ENCODE measurements at places on chromosomes 5 and 9. TPM values are rescaled to one million over a fixed set of nuclear protein-coding genes. Genes with fewer than 3 reads are reported as not detected.

Gene LCN15
- polyA plus RNA-seq: not detected

Gene GKAP1
- 5.1 TPM for polyA plus RNA-seq

Gene CEP72
- 4.2 TPM for polyA plus RNA-seq

Gene EQTN
- polyA plus RNA-seq: not detected

Gene BTNL3
- not detected for polyA plus RNA-seq

Gene NIPSNAP3A
- polyA plus RNA-seq: 21.8 TPM

Gene GPR151
- polyA plus RNA-seq: not detected

Gene CTXN3
- not detected for polyA plus RNA-seq

Gene ANKRD34B
- not detected for polyA plus RNA-seq

Gene SNCB
- polyA plus RNA-seq: not detected

Gene ST8SIA4
- 17.5 TPM for polyA plus RNA-seq

Gene WDR31
- 0.22 TPM for polyA plus RNA-seq

DNA sequence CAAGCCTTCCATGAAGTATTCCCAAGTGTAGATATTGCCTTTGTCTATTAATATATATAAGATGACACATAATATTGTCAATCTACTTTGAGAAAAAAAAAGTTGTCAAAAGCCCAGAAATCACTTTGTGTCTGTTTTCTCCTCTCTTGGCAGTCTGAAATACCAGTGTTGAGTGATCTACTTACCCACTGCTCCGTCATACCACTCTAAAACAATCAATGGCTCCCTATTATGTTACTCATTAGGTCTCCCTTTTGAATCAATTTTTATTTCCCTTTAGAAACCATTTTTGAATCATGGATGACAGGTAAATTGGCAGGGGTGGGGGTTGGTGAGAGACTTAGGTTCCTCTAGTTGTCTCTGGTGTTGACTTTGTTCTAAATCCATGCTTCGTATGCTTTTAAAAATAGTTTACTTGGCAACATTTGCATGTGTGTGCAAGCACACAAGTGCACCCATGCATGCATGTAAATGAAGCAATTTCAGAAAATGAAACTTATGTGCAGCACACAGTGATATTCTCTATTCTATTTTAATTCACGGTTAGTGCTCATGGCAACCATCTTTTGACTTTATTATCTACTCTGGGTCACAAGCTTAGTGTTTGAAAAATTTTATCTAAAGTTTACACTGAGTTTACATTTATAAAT, 378.9 kb downstream of the RAB3C start:
- H3K4me3 ChIP-seq: no peak overlapping the region
- H3K36me3 ChIP-seq: no peaks in the 10 kb centered on the region
- DNase-seq: no peak
- no peaks in the 10 kb centered on the region for H3K27me3 ChIP-seq

- no peak overlapping the region for H3K4me3 ChIP-seq
- no peaks in the 10 kb centered on the region for H3K36me3 ChIP-seq
- no peaks in the 10 kb centered on the region for H3K27me3 ChIP-seq
- no peak for DNase-seq
- H3K4me1 ChIP-seq: no peaks in the 10 kb centered on the region
These were observed 7.7 kb upstream of the MAP3K1 start for GRCh38 chr5:56807679-56808078.

DNA sequence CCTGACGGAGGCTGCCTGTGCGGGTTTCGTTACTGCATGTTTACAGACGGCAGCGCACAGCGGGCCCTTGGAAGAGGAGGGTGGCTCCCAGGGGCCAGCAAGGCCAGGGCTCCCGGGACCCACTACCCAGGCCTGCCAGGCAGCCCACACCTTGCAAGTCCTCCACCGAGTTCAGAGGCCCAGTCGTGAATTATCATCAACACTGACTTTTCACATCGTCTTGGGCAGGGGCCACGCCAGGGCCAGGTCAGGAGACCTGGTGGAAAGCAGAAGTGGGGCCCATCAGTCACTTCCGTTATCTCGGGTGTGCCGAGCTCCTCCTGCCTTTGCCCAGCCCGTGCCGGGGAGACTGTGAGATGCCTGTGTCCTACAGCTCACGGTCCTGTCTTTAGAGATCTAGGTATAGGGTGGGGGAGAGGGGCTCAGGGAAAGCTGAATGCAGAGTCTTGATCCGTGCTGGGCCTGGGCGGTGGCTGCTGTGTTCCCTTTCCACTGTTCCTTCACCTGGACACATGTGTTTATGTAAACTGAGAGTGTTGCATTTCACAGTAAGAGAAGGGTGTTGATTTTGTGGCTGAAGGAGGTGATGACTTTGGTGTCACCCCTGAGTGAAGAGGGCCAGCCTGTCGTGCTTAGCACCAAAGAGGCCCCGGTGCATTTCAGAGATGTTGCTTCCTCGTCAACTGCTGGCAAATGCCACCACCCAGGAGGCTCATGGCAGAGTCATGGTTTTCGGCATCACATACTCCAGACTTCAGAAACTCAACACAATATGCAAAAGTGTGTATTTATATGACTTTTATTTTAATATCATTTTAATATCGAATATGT, 175.2 kb downstream of the GAPVD1 start:
- no peaks in the 10 kb centered on the region for H3K36me3 ChIP-seq
- H3K4me1 ChIP-seq: no peaks in the 10 kb centered on the region
- H3K27me3 ChIP-seq: no peaks in the 10 kb centered on the region
- DNase-seq: no peak
- no peak overlapping the region for H3K4me3 ChIP-seq
- H3K27ac ChIP-seq: no peak overlapping the region

- H3K4me1 ChIP-seq: no peaks in the 10 kb centered on the region
- no peak overlapping the region for H3K4me3 ChIP-seq
- H3K27ac ChIP-seq: no peak overlapping the region
- no peaks in the 10 kb centered on the region for H3K27me3 ChIP-seq
These were observed 68.6 kb downstream of the GDNF start for GRCh38 chr5:37771203-37771611.

- DNase-seq: no peak
- no peaks in the 10 kb centered on the region for H3K36me3 ChIP-seq
- H3K27ac ChIP-seq: no peak overlapping the region
- no peak overlapping the region for H3K4me3 ChIP-seq
- no peaks in the 10 kb centered on the region for H3K27me3 ChIP-seq
- peaks cover 6% of the 10 kb centered on the region for H3K4me1 ChIP-seq
These were observed 50.3 kb downstream of the ALG2 start for GRCh38 chr9:99171225-99172123.

- no peak overlapping the region for H3K27ac ChIP-seq
- DNase-seq: no peak
- H3K4me3 ChIP-seq: no peak overlapping the region
- no peaks in the 10 kb centered on the region for H3K27me3 ChIP-seq
- H3K36me3 ChIP-seq: no peaks in the 10 kb centered on the region
- no peaks in the 10 kb centered on the region for H3K4me1 ChIP-seq
These were observed 15.7 kb upstream of the GSN start for GRCh38 chr9:121252104-121252851.

GRCh38 chr5:144370273-144370672, 199.6 kb downstream of the KCTD16 start:
- H3K27me3 ChIP-seq: no peaks in the 10 kb centered on the region
- H3K4me1 ChIP-seq: no peaks in the 10 kb centered on the region
- H3K27ac ChIP-seq: no peak overlapping the region
- DNase-seq: no peak

- no peaks in the 10 kb centered on the region for H3K36me3 ChIP-seq
- no peak overlapping the region for H3K27ac ChIP-seq
- H3K27me3 ChIP-seq: no peaks in the 10 kb centered on the region
- DNase-seq: no peak
These were observed 297.1 kb downstream of the HCN1 start for GRCh38 chr5:45399041-45399440.

GRCh38 chr9:23522952-23523351, 303.1 kb downstream of the ELAVL2 start:
- no peaks in the 10 kb centered on the region for H3K27me3 ChIP-seq
- DNase-seq: no peak
- H3K4me3 ChIP-seq: no peak overlapping the region
- H3K36me3 ChIP-seq: no peaks in the 10 kb centered on the region
- H3K27ac ChIP-seq: no peak overlapping the region

DNA sequence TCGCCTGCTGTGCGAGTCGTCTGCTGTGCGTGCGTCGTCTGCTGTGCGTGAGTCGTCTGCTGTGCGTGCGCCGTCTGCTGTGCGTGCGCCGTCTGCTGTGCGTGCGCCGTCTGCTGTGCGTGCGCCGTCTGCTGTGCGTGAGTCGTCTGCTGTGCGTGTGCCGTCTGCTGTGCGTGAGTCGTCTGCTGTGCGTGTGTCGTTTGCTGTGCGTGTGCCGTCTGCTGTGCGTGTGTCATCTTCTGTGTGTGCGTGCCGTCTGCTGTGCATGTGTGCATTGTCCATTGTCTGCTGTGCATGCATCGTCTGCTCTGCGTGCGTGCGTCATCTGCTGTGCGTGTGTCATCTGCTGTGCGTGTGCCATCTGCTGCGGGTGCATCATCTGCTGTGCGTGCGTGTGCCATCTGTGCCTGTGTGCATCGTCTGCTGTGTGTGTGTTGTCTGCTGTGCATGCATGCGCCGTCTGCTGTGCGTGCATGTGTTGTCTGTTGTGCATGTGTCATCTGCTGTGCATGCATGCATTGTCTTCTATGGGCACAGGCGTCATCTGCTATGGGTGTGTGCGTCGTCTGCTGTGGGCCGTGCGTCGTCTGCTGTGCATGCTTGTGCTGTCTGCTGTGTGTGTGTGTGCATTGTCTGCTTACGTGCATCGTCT, 68.6 kb upstream of the IRX4 start:
- no peak for DNase-seq
- H3K27ac ChIP-seq: no peak overlapping the region
- no peak overlapping the region for H3K4me3 ChIP-seq
- no peaks in the 10 kb centered on the region for H3K36me3 ChIP-seq

- peaks cover 14% of the 10 kb centered on the region for H3K4me1 ChIP-seq
These were observed 24.9 kb downstream of the C9orf50 start for GRCh38 chr9:129595903-129596540.

GRCh38 chr9:72858089-72858912, 94.6 kb downstream of the ALDH1A1 start:
- DNase-seq: no peak
- H3K4me1 ChIP-seq: no peaks in the 10 kb centered on the region
- no peaks in the 10 kb centered on the region for H3K36me3 ChIP-seq
- no peak overlapping the region for H3K4me3 ChIP-seq
- H3K27ac ChIP-seq: no peak overlapping the region

Data from CD8-positive, alpha-beta memory T cell (primary cell).